ENCODE measurements at places on chromosomes 11 and 22.

DNA sequence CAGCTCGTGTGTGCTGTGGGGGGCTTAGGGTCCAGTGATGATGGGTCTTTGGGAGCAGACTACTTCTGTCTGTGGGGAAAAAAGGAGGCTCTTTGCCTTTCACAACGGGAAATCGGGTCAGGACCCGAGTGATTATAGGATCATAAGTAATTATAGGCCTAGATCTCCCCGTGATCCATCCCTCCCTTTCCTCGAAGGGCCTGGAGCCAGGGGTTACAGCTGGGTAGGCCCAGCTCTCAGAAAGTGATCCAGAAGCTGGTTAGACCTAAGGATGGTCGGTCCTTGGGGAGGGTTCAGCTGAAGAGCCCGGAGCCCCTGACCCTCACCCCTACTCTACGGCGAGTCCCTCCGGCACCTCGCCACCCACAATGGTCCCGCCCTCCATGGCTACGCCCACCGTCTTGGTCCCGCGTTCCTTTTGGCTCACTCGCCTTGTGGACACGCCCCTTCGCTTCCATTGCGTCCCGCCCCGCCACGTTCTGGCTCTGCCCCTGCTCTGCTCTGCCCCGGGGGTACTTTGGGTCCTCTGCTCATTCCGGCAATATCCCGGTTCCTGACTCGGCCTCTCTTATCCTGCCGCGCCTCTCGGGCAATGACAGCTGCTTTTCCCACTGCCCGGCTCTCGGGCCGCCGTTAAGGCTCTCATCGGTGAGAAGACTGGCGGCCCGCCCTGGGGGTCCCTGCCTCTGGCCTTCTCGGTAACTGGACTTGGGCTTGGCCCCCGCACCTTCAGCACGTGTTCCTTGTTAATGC, 5.0 kb downstream of the IGSF22 start:
- peak; percentile 78 for DNase-seq

GRCh38 chr11:67382276-67383136, 9.1 kb upstream of the CLCF1 start:
- DNase-seq = peak; percentile 79

- DNase-seq = no peak
Observed at GRCh38 chr11:60899046-60899936, 7.1 kb downstream of the PRPF19 start.

DNA sequence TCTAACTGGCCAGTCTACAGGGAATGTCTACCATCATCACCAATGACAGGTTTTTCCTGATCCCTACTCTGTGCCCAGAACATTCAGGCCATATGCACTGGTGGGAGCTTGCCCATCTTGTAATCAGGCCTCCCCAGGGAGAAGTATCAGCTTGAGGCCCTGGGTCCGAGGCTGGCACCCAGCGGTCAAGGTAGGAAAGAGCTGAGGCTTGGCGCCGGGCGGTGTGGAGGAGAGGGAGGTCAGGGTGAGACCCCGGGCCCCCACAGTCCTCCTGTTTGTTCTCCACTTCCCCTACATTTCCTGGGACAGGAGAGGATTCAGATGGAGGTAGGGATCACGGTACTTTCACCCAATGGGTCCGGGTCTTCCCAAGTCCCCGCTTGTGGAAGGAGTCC, 15.5 kb downstream of the TSKU start:
- no peak for DNase-seq

- DNase-seq = no peak
Observed at GRCh38 chr11:72394416-72394815, 39.9 kb downstream of the CLPB start.

- DNase-seq = no peak
Observed at GRCh38 chr22:48405741-48406140, 1421.9 kb downstream of the BRD1 start.

- DNase-seq = no peak
Observed at GRCh38 chr22:47801541-47802245, 1039.2 kb downstream of the TBC1D22A start.

GRCh38 chr22:40473703-40474102, 103.3 kb downstream of the SGSM3 start:
- DNase-seq = no peak
